Stimulated activated CD8-positive, alpha-beta memory T cell treated with anti-CD3 and anti-CD28 coated beads, Interleukin-12 subunit alpha, Interleukin-12 subunit beta, amount 100 ng/mL, for 1 hour (primary cell): ENCODE measurements at places on chromosomes 7 and 10.

GRCh38 chr10:86423739-86424138 lies 57.1 kb upstream of the GRID1 start:
- no peak for DNase-seq

GRCh38 chr7:118288098-118288497 lies 63.6 kb downstream of the ANKRD7 start:
- DNase-seq, result no peak

DNA sequence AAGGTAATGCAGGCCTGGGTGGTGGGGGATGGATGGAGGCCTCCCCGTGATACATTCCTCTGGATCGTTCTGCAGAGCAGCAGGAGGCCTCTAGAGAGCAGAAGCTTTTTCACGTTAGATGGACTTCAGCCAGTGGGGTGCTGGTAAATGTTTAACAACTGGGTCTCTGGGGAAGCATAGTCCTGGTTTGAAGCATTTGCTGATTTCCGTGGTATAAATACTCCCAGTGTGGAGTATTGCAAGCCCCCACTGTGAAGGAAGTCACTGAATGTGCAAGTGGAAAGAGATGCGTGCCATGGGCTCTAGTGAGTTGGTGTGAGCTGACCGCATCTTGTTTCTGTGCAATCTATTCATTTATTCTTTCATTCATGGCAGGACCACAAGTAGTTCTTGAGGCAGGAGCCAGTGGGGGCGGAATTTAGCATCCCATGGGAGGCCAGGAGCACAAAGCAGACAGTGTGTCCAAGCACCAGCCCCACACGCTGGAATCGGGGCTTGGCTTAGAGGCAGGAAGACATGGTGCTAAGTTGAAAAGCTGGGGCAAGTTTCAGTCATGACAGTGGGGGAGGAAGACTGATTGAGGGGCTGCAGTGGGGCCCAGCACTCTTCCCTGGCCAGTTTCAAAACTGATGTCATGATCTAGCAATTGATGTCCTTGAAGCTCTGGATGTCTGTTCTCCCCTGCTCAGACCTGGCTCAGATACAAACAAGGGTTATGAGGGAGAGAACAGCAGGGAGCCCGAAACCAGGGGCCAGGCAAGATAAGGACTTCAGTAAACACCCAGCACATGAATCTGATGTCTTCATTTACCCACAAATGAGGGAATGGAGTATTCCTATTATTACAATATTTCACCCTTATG lies 280.9 kb upstream of the LYZL1 start:
- DNase-seq, result no peak

DNA sequence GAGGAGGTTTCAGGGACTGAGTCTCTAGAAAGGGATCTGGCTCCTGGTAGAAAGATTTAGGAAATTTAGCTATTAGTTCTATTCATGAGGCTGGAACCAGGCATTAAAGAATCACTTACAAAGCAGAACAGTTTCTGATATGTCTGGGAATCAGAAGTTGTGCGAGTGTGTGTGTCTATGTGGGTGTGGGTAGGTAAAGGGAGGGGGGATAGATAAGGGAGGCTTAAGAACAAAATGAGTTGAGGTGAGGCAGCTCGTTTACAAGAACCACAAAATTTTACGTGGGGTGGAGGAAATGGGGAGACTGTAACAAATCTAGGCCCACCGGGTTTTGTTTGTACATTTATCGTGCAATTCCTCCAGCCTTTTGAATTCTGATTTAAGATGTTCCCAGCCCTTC lies 90.7 kb downstream of the SAMD9 start:
- no peak for DNase-seq

DNA sequence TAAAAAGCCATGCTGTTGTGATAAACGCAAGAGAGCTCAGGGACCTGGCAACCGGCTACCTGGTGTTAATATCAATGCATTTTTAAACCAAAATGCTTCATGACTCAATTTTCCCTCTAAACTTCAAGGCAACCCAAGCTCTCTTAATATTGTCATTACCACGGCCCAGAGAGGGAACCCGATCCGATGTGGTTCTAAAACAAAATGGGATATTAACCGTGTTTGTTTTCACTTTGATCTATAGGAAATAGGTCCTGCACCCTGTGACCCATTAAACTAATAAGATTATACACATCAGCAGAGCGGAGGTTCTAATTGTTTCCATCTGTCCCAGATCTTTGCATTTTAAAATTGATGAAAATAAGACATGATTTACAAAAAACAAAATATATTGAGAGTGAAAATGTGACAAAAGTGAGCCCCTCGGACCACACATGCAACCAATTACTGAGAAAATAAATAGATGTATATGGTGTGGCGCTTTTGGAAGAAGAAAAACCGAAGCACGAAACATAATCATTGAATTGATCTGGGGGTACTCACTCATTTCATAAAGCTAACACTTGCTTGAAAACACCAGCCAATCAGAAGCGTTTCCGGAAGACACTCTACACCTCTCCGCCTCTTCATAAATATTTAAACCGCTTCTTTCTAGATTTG lies 290.3 kb upstream of the NFE2L3 start:
- DNase-seq, result no peak

DNA sequence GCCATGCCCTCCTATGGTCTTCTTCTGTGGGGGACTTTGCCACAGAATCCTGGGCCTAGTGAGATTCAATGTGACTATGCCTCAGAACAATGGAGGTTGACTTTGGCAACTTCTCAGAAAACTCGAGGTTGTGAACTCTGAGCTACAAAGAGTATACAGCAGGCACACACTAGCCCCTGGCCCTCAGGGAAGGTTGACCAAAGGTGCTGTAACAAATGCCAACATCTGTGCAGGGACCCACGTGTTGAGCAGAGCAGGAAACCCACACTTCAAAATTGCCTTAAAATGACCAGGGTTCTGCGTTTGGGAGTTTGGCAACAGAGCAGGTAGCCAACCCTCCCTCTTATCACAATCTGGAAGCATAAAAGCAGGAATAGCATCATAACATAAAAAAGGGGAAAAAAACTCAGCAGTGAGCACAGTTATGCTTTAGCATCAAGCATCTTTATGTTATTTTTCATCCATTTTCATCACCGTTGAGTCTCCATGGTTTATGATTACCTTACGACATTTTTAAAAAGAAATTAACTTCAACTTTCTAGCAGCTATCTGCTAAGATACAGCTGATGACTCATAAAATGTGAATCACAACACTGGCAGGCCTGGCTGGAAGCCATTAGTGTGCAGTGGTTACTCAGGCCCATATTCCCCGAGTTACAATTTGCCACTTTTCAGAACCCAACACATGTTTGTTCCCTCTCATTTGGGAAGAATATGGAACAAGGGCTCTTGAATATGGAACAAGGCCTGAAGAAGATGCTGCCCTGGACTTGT lies 11.1 kb downstream of the PRLHR start:
- DNase-seq, result no peak

DNA sequence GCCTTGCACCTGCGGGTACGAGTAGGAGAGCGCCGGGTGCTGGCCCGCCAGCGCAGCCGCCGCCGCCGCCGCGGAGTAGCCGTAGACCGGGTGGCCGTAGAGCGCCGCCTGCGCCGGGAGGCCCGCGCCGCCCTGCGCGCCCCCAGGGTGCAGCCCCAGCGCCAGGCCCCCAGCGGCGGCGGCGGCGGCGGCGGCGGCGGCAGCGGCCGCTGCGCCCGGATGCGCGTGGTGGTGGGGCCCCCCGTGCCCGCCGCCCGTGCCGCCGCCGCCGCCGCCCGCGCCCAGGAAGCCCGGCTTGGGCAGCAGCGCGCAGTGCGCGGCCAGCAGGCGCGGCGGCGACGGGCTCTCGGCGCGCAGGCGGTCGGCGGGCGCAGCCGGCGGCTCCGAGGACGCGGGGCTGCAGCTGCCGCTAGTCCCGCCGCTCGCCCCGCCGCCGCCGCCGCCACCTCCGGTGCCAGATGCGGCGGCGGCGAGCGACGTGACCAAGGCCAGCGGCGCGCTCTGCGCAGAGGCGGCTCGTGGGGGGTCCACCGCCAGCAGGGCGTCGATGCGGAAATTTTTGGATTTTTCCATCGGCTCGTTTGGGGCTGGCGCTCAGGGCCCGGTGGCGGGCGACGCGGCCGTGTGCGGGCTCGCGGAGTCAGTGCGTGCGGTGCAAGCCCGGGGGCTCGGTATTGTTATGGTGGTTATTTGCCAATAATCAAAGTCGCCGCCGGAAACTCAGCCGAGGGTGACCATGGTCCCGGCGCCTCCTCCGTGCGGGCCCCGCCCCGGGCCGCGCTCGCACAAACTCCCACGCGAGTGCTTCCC lies 480 bp downstream of the MNX1 start:
- no peak for DNase-seq

DNA sequence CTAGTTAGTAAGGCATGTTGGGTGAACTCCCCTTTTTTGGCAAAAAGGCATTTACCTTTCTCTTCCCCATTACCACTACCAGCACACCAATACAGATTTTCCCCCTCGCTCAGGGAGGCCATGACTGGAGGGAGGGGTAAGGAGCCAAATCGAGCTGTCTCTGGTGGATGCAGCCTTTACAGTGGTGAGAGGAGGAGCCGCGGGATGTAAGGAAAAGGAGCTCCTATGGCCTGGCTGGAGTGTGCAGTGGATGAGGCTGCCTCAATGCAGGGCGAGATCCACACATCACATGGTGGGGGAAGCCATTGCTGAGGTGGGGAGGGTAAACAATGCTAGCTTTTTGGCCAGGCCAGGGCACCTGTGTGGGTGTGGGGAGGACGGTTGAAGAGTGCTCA lies 416.2 kb downstream of the EXOC4 start:
- no peak for DNase-seq

GRCh38 chr10:97273700-97274099 lies 18.7 kb downstream of the ARHGAP19 start:
- no peak for DNase-seq

DNA sequence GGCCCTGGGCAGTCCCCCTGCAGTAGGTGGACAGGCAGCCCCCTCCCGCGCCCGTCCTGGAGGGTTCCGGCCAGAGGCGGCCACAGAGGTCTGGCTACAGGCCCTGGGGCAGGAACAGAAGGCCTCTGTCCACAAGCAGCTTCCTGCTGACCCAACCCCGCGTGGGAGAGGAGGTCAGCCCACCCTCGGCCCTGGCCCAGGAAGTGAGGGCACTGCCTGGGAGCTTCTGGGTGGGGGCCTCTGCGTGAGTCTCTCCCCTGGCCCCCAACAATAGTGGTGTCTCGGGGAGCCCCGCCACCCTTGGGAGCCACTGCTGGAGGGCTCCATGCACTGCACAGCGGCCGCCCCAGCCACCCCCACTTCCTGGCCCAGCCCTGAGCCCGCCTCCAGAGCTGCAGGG lies 4.7 kb downstream of the MICALL2 start:
- DNase-seq, result no peak

GRCh38 chr7:80740778-80741545 lies 102.5 kb downstream of the CD36 start:
- DNase-seq, result no peak

- no peak for DNase-seq
These were observed 447.3 kb downstream of the SDK1 start for GRCh38 chr7:3748389-3748788.

DNA sequence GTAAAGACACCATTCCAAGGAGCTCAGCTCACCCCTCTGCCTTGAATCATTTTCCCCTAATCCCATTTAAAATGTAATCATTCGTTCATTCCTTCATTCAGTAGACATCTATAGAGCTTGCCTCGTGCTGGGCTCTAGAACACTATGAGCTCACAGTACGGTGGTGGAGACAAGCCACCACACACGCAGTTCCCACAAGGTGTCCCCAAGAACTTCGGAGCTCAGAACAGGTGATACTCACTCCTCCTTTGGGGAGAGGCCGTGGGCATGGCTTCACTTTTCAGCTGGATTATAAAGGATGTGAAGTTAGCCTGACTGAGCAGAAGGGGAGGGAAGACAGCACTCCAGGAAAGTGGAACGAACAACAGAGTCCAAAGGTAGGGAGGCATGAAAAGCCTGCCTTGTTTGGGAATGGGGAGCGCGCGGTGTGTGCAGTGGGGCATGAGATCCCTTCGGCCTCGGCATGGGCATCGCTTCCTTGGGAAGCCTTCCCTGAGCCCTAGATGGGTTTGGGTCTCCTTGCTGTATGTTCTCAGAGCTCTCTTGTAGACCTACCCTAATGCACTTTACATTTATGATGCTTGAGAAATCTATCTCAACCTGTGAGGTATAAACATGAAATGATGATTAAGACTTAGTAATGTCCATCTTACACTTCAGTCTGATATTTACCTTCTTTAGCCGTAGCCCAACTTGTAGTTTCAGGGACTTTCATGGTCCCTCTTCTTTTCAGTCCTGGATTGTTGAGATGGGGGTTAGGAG lies 809 bp upstream of the OGA start:
- DNase-seq, result no peak

DNA sequence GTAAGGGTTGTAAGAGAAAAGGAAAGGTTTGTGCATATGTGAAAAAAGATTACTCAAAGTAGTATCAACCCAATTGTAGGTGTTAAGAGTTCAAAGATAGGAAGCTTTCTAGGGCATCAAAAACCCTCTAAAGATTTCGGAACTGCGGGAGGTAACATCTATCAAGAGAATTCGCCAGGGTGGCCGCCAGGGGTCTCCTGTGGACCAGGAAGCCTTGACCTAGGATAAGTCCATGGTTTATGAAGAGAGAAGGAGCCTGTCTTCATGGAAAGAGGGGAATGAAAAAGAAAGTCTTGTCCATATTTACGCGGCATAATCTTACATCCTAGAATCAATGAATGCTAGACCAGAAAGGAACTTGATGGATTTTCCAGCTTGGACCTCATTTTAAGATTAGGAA lies 140.7 kb upstream of the CALCR start:
- DNase-seq, result no peak

- no peak for DNase-seq
These were observed 167.6 kb upstream of the TMEM72 start for GRCh38 chr10:44743535-44743934.

GRCh38 chr10:29239569-29240472 lies 49.0 kb upstream of the LYZL1 start:
- no peak for DNase-seq

- DNase-seq, result no peak
These were observed 23.4 kb upstream of the DPYSL4 start for GRCh38 chr10:132163278-132163765.

DNA sequence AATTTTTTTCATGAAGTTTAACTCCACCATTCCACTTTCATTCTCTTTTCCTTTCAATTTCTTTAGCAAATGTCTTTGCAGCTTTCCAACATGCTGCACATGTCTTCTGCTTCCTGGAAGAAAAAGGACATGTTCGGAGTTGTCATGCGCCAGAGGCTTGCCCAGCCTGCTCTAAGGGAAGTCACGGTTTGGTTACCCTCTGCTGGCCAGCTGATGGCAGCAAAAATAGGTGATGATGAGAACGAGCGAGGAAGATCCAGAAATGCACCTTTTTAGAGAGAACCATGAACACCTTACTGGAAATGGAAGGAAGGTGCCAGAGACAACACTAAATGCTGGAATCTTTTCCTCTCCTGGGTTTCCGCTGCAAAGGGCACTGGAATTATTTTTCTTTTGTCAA lies 4.9 kb upstream of the ZSCAN21 start:
- DNase-seq, result no peak

GRCh38 chr7:69873512-69873911 lies 275.2 kb downstream of the AUTS2 start:
- no peak for DNase-seq

- peak; percentile 33 for DNase-seq
These were observed 792 bp downstream of the ZNF746 start for GRCh38 chr7:149496642-149497391.
